ENCODE measurements at places on chromosomes 16 and 17. TPM values are rescaled to one million over a fixed set of nuclear protein-coding genes. Genes with fewer than 3 reads are reported as not detected.

The TAT gene
- total RNA-seq: not detected

The KRTAP2-1 gene
- not detected for total RNA-seq

The ZFHX3 gene
- total RNA-seq: 97.0 TPM

The ELMO3 gene
- 1.7 TPM for total RNA-seq

The TNP2 gene
- total RNA-seq: not detected

The TMEM114 gene
- not detected for total RNA-seq

The CACNG4 gene
- 5.6 TPM for total RNA-seq

DNA sequence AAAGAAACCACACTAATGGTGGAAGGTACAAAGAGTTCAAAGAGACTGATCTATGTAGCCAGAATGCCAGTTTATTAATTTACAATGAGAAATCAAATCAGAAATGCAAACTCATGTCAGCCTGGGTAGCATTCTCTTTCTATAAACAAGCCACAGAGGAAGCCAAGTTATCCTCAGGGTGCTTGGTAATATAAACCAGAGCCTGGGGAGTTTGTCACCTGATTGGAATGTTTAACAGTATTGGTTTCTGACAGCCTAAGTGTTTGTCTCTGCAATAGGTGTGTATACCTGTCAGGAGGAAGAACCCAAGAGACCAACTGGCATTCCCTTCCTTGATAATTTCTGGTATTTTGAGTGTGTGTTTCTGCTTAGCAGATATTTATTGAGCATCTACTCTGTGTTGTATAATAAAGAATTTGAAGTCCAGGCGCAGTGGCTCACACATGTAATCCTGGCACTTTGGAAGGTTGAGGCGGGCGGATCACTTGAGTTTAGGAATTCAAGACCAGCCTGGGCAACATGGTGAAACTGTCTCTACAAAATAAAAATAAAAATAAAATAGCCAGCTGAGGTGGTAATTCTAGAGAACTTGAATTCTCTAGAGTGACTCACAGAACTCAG, 3.1 kb upstream of the C17orf58 start:
- DNase-seq: no peak

- DNase-seq: no peak
Measured at GRCh38 chr17:50973557-50974494, 107.7 kb upstream of the TOB1 start.

- DNase-seq: no peak
Measured at GRCh38 chr16:65547772-65548446, 426.0 kb upstream of the CDH11 start.

GRCh38 chr17:34291721-34292348, 6.3 kb downstream of the CCL11 start:
- DNase-seq: peak; percentile 44

- DNase-seq: no peak
Measured at GRCh38 chr17:410543-411401, 58.2 kb upstream of the RPH3AL start.

DNA sequence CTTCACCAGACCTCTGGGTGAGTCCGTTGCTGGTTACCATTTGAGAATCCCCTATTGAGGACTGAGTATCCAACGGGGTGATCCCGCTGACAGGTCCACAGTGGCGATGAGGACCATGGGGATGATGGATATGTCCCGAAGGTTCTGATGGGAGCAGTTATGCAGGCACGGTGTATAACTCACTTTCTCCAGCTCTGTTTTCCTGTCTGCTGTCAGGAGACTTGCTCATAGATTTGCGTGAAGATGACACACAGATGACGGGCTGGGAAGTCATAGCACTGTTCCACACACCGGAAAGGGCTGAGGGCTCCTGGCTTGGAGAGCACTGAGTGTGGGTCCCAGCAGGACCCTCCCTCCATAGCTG, 22.2 kb upstream of the ADCY7 start:
- DNase-seq: peak; percentile 49

DNA sequence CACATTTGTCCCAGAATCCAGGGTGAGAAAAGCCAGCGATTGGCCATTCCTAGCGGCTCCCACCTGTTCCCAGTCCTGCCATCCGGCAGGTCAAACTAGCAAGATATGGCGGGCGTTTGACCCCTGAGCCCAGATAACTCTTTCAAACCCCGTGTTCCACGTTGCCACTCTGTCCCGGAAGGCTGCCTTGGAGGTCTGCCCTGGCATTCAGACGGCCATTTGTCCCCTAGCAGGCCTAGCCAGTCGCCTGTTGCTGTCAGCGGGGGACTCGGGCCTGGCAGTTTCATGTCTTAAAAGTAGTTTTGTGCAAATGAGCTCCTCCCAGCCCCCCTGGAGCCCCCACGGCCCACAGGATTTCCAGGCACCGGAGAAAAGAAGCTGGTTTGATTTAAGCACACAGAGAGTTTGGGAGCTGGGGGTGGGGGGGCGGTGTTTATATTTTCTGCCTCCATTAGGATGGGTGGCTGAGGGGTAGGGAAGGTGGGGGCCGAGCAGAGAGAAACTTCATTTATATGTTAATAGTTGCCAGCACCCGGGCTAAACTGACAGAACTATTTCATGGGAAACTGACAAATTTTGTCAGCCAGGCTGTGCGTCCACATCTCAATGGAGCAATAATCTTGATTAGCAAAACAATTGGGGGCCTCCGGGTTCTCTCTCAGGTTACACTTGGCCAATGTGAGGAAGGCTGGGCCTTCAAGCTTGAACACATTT, 240.9 kb upstream of the SALL1 start:
- DNase-seq: no peak

GRCh38 chr17:40610359-40610758, 37.3 kb downstream of the SMARCE1 start:
- peak; percentile 25 for DNase-seq

DNA sequence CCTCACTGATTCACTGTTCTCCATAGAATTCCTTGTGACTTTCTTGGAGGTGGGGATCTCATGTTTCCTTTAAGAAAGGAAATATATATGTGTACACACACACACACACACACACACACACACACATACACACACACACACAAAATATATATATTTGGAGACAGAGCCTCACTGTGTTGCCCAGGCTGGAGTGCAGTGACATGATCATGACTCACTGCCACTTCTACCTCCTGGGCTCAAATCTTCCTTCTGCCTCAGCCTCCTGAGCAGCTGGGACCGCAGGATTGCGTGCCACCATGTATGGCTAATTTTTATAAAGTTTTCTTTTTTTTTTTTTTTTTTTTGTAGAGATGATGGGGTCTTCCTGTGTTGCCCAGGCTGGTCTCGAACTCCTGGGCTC, 45.9 kb downstream of the CDH13 start:
- no peak for DNase-seq

GRCh38 chr16:74034200-74034599, 262.4 kb upstream of the PSMD7 start:
- no peak for DNase-seq

DNA sequence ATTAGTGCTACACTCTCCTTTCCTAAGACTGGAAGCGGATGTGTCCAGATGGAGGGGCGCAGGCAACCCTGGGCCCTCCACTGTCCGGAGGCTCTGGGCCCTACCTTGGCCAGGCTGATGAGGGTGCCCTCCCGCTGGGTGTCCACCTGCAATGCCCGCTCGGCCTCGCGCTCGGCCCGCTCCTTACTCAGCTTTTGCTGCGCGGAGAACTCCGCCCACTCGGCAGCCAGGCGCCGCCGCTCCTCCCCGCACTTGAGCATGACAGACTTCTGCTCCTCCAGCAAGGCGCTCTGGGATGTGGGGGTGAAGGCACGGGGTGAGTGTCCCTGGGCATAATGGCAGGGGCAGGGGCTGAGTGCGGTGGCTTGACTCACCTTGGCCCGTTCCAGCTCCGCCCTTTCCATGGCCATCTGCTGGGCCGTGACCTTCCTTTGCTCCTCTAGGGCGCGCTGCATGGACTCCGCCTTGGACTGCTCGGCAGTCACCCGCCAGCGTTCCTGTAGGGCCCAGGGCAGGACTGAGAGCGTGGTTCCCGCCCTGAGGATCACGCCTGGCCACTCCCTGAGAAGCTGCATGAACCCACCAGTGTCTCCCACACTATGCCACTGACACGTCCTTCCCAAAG, 10.1 kb upstream of the MRPL38 start:
- no peak for DNase-seq

DNA sequence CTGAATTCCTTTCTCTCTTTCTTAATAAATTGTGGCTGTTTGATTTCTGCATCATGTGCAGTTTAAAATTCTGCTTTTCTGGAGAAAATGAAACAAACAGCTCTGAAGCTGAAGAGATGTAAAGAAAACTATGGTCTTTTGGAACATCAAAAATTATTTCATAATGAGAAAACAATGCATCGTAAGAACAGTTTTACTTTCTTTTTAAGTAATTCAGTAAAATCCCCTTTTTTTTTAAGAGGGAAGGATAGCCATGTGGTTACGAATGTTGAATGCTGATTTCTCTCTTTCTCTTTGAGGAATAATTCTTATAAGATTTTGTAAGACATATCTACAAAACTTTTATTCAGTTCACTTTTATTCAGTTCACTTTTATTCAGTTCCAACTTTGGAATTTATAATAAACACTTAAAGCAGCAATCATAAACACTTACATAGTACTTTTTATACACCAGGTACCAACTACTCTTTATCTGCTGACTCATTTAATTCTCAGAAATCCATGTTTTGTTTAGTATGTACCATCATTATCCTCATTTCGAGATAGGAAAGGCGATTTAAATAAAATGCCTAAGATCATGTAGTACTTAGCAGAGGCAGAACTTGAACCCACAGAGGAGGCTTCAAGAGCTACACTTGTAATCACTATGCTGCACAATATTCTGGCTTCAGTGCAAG, 26.6 kb downstream of the CNTNAP4 start:
- DNase-seq: no peak

- DNase-seq: peak; percentile 67
Measured at GRCh38 chr16:50393416-50393815, 24.6 kb upstream of the BRD7 start.

DNA sequence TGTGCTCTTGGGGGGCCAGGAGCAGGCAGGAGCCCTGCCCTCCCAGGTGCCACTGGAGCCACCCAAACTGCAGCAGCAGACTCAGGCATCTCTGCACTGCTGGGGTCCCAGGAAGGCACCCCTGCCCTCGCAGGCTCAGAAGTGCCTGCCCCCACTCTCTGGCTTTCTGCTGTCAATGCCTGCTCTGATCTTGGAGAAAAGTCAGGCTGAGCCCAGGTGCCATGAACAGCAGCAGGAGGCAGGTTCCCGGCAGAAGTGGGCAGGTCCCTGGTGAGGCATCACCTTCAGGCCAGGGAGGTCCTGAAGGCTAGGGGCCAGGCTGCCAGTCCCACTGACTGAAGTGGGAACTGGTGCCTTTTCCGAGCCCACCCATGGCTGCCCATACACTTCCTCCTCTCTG, 106.5 kb downstream of the MGAT5B start:
- no peak for DNase-seq

- DNase-seq: no peak
Measured at GRCh38 chr16:49745311-49745747, 110.6 kb downstream of the ZNF423 start.

GRCh38 chr16:11667221-11667823, 933 bp upstream of the SNN start:
- DNase-seq: no peak

GRCh38 chr16:86034421-86034919, 135.5 kb downstream of the IRF8 start:
- DNase-seq: no peak

DNA sequence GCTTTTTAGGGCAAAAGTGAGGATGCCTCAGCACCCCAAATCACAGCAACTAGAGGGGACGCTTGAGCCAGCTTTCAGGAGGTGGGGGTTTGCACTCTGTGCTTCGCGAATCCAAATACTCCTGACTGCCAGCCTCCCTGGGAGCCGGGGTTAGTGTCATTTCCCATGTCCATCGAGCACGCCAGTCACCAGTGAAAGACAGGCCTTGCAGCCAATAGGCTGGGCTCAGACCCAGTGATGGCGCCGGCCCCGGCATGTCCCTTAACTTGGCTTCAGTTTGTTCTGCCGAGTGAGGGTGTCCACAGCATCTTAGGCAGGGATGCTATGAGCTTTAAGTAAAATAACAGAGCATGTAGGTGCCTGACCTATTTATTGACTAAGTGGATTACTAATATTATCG, 50.9 kb upstream of the CDC42EP4 start:
- no peak for DNase-seq

DNA sequence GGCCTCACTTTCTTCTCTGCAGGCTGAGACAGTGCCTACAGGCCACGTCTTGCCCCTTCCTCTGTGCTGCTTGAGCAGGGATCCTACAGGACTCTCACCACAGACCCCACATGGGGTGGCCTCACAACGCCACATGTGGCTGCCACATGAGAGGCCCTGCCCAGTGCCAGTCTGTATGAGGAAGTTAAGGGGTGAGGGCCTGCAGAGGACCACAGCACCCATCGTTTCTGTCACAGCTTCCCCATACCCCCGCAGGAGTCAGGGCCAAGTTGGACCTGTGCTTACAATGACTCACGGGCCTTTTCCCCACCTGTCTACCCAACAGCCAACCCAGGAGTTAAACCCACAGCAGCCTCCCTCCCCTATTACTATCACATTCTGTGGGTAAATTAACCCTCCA, 2.9 kb upstream of the GSDMB start:
- no peak for DNase-seq

DNA sequence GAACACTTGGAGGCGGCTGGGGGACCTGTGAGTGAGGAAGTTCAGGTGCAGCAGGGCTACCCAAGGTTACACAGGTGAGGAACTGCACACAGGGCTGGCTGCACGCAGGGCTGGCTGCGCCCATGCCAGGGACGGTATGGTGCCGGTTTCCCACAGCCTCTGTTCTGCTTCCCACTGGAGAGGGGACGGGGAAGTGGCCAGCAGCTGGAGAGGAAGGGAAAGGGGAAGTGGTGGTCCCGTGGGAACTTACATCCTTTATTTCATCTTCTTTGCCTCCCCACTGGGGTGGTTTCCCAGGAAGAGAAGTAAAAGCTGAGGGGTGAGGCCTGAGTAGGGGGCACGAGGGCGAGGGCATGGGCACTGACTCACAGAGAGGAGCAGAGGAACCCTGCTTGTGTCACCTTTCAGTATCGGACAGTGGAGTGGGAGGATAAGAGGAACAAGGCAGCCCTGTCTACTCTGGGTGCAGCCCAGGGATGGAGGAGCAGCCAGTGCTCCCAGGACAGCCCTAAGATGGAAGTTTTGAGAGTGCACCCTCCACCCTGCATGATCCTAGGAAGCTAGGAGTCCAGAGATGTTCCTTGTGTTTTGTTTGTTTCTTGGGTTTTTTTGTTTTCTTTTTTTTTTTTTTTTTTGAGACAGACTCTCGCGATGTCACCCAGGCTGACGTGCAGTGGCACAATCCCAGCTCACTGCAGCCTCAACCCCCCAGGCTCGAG, 25.5 kb upstream of the CDH1 start:
- no peak for DNase-seq

DNA sequence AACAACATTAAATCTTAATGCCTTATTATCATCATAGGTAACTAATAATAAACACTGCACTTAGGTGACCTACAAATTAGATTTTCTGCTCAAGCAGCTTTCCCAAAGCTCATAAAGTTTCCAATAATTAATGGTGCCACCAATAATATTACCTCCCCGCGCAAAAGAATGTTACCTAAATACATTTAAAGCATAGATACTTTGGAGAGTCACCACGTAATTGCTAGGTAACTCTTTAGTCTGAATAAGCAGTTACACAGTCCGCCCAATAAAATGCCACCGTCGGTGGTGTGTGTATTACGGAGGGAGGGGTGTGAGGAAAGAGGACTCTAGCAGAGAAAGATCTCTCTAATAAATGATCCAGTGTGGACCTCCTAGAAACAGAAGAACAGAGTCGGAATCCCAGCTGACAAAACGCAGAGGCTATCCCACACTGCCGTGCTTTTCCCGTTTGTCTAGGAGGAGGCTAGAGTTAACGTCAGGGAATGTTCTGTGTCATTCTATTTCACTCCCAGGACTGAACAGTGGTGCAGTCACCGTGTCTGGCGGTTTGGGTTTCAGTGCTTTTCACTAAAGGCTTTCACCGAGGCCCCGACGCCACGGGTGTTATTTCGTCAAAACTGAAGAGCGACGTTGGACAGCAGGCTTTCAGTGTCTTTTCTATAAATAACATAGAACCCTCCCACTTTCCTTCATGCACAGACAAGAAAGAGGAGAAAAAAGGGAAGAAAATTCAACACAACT, 630 bp downstream of the RNFT1 start:
- peak; percentile 85 for DNase-seq
